Stimulated activated CD8-positive, alpha-beta memory T cell treated with anti-CD3 and anti-CD28 coated beads, Interleukin-4, amount 100 ng/mL, for 24 hours (primary cell): ENCODE measurements at places on chromosomes 5 and 9.

GRCh38 chr5:177306674-177307543 is 3.3 kb downstream of the PRELID1 start:
- no peak for DNase-seq

- DNase-seq: no peak
Measured at GRCh38 chr9:16121601-16122286, 568.9 kb downstream of the CCDC171 start.

GRCh38 chr9:125784286-125785049 is 37.3 kb downstream of the PBX3 start:
- DNase-seq: no peak

DNA sequence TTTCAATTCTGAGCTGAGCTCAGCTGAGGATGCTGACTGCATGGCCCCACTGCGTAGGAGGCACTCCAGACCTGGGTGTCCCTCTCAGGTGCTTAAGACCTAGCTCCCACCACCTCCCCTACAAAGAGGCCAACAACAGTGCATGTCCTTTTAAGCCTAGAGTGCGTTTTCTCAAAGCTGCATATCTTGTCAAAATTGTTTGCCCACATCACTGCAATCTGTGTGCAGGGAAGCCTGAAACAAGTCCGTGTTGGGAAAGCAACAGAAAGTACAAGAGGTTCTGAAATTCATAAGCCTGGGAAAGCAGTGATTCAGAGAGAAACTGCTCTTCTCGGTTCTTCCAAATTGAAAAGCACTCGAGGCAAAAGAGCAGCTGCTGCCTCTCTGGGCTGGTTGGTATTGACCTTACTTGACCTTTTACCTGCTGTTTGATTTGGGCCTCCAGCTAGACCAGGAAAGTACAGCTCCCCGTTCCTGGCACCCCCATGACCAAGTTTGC is 238.4 kb downstream of the NR2F1-AS1 start:
- no peak for DNase-seq

DNA sequence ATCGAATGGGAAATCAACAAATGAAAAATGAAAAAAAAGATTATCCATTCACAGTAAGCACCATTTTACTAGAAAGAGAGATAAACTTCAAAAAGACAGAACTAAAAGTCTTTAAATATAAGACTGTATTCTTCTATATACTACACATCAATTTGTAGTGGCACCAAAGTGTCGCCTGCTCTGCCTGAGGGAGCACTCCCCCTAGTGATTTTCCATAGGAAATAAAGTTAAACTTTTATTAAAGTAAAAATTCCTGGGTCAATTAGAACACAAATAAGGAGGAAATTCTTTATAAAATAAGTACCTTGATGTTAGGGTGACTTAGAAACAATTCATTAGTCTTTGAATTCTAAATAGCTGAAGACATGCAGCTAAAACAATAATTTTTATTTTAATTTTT is 9.7 kb downstream of the RAD1 start:
- no peak for DNase-seq

GRCh38 chr9:115057559-115057958 is 60.4 kb downstream of the TNC start:
- DNase-seq: no peak

DNA sequence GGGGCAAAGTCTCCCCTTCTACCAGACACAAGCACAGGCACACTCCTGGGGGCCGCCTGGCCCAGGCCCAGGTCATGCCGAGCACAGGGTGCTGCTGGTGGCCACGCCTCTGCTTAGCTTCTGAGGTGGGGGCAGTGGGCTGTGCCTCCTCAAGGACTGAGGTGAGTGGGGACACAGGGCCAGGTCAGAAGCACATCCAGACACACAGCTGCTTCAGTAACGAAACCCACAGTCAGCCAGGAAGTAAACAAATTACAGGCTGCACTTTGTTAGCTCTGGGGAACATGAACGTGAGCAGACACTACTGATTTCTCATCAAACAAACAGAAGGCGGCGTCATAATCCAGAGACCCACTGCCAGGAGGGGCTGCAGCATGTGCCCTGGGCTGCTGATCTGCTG is 192.4 kb downstream of the HSPA4 start:
- no peak for DNase-seq

DNA sequence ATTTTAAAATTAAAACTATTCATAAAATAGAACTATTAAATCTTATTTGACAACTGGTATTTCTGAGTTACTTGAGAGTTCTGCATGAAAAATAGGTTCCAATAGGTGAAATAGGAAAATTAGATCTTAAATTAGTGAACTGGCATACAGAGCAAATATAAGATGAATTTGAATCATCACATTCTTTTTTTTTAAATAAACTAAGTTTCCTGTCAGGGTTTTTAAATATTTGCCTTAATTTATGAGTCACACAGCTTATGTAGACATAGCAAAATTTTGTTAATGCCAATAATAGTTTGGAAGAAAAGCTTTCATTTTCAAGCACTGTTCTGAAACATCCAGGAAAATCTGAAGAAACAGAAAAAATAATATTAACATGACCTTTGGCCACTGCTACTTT is 311.7 kb upstream of the HAPLN1 start:
- DNase-seq: no peak

- no peak for DNase-seq
Measured at GRCh38 chr9:89436326-89436725, 61.6 kb downstream of the SEMA4D start.
